Stimulated activated CD8-positive, alpha-beta memory T cell treated with anti-CD3 and anti-CD28 coated beads, Interleukin-2, amount 100 ng/mL, for 48 hours (primary cell): ENCODE measurements at places on chromosomes 1 and 21.

DNA sequence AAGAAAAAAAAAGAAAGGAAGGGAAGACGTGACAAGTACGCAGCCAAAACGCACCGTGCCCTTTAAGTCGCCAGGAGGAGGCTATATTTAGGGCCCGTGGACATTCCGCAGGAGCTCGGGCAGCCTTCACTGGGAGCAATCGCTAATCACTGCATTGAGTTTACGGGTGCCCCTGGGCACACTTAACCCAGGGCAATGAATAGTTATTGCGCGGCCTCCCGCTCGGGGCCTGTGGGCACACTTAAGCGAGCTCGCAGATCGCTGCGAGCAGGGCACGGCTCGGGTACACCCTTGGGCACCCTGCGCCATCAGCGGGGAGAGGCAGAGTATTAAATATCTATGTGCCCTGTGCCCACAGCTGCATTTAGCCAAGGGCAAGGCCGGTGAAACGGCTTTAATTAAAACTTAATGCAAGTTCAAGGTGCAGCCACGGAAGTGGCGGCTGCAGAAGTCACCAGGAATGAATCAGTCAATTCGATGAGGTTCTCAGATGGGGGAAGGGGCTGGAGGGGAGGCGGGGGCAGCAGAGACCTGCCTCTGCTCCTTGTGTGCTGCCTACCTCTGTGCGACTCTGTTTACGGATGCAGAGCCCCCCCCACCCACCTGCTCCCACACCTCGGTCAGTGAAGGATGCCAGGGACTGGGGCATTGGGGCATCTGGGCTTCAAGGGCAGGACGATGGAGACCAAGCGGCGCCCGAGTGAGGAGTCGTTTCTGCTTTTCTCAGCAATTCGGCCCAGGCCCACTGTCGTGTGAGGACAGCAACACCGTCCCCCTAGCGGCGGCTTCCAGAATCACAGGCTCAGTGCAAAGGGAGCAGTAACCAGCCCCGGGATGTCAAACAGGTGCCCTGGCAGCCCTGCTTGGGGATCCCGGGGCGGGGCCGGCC lies 51.8 kb upstream of the TARDBP start:
- DNase-seq, result peak; percentile 73

- no peak for DNase-seq
These were observed 98.1 kb upstream of the GJB5 start for GRCh38 chr1:34656731-34657130.

DNA sequence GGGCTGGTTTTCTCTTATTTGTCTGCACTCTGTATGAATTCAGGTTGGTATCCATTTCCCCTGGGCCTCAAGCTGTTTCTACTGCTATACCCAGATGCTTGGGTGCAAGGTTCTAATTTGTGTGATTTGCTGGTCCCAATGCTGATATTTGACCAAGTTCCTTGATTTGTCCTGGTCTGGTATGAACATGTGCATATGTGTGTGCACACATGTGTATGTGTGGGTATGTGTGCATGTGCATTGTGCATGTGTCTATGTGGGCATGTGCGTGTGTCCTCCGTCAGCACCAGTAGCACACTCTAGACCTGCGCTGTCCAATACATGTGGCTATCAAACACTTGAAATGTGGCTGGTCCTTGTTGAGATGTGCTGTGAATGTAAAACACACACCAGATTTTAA lies 102.4 kb upstream of the TSPAN2 start:
- DNase-seq, result no peak

GRCh38 chr1:231950331-231951128 lies 323.9 kb downstream of the DISC1 start:
- no peak for DNase-seq

DNA sequence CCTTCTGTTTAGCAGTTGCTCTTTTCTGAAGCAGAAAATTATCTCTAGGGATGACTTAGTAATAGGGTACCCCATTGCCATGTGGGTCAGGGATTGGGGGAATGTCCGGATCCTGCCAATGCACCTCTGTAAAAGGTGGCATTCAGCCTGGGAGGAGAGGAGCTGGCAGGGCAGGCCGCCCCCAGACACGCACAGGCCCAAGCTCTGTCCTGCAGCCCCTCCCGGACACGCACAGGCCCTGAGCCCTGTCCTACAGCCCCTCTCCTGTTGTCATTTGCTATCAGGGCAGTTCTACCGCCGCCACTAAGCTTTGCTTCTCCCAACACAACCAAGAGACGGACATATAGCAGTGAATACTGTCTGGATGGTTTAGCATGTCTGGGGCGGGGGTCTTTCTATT lies 219.1 kb downstream of the SDCCAG8 start:
- DNase-seq, result no peak

DNA sequence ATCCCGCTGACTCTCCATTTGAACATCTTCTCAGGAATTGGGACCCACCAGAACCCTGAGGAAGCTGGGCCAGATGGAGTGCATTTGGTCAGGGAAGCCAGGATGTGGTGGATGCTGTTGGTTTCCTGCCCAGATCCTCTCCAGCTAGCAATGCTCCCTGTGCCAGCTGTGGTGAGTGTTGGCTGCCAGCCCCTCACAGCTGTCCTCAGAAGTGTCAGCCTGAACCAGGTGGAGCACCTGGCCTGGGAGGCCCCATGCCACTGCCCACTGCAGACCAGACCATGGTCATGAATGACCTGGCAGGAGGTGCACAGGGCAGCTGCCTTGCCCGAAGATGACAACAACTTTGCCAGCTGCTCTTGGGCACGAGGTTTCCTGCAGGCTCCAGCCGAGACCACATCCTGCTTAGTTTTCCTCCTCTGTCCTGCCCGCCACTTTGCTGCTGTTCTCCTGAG lies 54.4 kb downstream of the PRSS38 start:
- DNase-seq, result no peak

GRCh38 chr1:18398791-18399530 lies 81.8 kb upstream of the KLHDC7A start:
- DNase-seq, result no peak
